A172 (cell line): ENCODE measurements at places on chromosomes 3 and 15.

GRCh38 chr3:189311521-189311920 lies 139.8 kb downstream of the TPRG1 start:
- no peak for DNase-seq

GRCh38 chr15:31004220-31004733 lies 12.8 kb upstream of the MTMR10 start:
- no peak for DNase-seq

DNA sequence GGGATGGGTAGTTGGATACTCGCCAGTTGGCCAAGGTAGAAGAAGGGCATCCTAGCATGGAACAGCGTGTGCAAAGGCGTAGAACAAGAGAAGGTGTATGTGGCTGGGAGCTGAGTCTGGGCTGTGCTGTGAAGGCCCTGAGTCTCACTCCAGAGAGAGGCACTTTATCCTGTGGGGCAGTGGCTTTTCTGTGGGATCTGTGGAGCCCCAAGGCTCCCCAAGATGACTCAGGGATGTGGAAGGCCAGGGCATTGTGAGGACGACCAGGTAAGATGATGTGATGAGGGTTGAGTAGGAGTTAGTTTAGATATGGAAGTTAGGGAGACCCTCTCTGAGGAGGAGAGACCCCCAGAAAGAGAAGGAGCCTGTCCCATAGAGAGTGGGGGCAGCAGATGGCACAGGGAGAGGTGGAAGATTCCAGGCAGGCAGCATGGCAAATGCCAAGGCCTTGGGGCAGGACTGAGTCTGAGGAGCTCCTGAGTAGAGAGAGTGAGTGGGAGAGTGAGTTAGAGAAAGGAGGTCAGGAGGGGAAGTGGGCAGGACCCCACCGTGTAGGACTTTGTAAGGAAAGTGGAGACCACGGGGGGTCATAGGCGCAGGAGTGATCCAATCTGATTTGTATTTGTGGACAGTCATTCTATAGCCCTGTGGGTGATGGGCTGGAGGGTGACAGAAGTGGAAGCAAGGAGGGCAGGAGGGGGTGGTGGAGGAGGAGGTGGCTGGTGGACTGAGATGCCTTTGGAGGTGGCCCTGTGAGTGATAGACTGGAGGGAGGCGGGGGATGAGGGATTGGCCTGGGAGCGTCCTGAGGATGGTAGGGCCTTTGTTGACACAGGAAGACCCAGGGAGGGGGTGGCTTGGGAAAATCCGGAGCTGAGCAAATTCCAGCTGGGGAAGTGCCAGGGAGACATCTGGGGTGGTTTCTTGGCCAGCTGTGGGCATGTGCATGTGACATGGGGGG lies 50.3 kb downstream of the FBLN2 start:
- DNase-seq = peak; percentile 96

DNA sequence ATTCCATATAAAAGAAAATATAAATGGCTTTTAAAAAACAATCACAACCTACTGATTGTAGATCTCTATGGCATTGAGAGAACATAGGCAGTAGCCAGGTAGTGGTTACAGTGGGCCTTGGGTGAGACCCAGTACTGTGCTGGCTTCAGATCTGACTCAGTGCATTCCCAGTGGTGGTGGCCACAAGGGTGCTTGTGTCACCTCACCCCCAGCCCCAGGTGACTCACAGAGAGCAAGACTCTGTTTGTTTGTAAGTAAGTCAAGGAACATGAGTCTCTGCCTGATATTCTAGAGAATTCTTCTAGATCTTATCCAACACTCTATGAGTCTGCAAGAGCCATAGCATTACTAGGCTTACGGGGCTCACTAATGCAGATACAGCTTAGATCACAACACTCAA lies 118.8 kb upstream of the AZI2 start:
- no peak for DNase-seq

GRCh38 chr3:178479446-178479845 lies 56.8 kb upstream of the KCNMB2 start:
- DNase-seq = no peak

- DNase-seq = no peak
Measured at GRCh38 chr3:149673393-149673792, 15.6 kb upstream of the WWTR1 start.

DNA sequence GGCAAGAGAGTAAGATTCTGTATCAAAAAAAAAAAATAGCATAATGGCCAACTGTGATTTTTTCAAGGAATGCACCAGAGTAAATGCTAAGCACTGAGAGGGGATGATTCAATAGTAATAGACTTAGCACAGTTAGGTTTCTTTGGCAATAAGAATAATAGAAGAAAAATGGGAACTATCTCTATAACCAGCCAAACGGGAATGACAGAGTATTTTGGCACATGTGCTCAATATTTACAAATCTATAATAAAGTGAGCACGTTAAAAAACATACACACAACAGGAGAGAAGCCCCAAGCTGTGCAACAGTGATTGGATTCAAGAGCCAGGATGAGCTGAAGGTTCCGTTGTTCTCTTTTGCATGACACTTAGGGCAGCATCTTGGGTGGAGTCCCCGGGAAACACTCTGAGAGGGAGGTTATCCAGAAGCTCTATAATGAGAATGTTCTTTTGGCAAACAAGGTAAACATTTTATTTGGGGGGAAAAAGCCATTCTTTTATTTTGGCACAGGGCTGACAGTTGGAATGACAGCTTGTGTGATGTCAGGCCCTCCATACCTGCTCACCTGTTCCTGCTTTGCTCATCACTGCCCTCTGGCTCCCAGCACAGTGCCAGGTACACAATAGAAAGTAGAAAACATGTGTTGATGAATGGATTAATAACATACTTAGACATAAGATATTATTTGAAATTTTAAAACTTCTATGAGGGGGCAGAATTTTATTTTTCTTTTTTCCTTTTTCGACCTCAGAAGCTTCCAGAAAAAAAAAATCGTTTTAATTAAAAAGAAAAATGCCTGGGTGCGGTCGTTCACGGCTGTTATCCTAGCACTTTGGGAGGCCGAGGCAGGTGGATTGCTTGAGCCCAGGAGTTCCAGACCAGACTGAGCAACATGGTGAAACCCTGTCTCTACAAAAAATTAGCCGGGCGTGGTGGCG lies 44.0 kb upstream of the MUC4 start:
- DNase-seq = no peak

GRCh38 chr3:196624067-196624790 lies 15.3 kb upstream of the NRROS start:
- DNase-seq = no peak

DNA sequence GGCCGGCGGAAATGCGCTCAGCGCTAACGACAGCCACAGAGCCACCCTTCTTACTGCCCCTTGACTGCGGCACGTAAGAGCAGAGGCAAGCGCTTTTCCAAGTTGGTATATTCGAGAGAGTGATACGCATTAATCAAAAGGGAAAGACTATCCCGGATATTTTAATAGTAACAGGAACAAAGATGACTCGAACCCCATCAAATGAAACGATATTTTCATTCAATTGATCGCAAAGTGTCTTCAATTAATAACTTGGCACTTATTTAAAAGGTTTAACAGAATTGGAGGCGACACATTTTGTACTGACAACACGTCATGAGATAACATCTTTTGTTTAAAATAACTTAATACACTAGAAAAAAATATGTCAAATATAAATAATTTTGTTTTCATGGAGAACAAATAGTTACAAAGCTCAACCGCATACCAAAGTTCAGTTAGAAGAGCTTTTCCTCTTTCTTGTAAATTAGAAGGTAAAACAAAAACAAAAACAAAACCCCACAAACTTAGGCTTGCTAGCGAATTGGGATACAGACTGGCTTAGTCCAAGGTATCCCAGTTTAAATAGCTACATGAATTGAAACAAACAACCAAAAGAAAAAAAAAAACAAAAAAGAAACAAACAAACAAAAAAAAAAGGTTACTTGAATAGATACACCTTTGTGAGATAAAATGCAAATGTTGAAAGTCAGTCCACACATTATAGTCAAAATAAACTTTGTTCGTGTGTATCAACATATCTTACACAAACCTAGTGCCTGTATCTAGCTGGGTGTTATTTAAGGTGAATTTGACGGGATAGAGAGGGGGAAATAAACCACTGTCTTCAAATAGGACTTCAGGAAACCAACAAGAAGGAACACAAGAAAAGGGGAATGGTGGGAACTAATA lies 10.2 kb downstream of the SHOX2 start:
- no peak for DNase-seq

DNA sequence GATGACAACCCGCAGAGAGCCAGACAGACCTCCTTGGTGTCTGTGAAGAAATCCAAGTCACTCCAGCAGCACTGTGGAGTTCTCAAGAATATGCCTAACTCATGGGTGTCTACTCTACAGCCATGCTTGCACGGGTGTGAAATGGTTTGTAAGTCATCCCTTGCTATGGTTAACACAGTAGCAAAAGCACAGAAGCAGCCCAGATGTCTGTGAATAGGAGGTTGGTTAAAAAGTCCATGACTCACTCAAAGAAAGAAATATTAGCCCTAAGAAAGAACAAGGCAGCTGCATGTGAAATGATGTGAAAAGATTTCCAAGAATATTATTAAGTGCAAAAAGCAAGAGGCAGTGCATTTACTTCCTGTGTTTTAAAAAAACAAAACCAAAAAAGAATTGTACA lies 12.1 kb upstream of the LIMD1 start:
- DNase-seq = no peak

GRCh38 chr15:47987461-47987860 lies 133.3 kb upstream of the SLC24A5 start:
- DNase-seq = no peak

GRCh38 chr15:70034141-70034540 lies 63.6 kb downstream of the TLE3 start:
- DNase-seq = no peak

DNA sequence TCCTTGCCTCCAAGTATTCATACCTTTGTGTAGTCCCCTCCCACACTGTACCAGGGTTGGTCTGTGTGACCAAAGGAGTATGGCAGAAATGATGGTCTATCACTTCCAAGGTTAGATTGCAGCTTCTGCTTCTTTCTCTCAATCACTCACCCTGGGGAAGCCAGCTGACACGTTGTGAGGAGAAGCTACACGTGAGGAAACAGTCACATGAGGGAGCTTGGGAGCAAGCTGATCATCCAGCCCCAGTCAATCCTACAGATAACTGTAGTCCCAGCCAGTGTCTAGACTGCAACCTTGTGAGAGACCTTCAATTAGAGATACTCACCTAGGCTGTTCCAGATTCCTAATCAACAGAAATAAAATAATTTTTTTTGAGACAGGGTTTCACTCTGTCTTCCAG lies 6.2 kb upstream of the ZNF774 start:
- DNase-seq = no peak

DNA sequence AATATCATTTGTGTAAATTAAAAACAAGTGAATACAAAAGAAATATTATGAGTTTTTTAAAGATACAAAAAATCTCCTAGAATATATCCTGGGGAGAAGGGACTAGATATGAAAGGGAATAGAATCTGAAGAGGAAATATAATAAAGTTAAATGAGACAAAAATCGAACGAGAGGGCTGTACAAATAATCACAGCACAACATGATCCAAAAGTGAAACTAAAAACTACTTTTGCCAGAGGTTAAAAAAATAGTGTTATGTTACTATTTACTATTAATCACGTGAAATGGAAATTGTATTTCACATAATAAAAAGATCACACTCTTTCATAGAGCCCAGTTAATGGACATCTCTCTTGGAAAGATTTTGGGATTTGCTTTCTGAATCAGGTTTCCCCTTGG lies 28.6 kb downstream of the CGGBP1 start:
- no peak for DNase-seq

GRCh38 chr3:143634991-143635390 lies 213.3 kb downstream of the SLC9A9 start:
- no peak for DNase-seq

- no peak for DNase-seq
Measured at GRCh38 chr3:159749406-159749805, 239.2 kb upstream of the IL12A start.

DNA sequence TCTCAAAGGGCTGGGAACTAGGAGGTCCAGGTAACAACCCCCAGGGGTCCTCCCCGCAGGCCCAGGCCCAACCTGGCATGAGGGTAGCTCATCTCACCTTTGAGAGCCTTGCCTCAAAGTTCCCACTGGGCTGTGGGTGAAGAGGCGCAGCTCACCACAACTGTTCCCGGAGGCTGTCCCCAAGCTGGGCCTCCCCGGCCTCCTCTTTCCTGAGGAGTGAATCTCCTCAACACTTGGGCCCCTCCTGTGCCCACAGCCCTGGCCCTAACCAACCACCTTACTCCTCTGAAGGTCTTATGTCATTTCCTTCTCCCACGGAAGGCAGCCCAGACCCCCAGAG lies 27.5 kb upstream of the CORO2B start:
- no peak for DNase-seq

DNA sequence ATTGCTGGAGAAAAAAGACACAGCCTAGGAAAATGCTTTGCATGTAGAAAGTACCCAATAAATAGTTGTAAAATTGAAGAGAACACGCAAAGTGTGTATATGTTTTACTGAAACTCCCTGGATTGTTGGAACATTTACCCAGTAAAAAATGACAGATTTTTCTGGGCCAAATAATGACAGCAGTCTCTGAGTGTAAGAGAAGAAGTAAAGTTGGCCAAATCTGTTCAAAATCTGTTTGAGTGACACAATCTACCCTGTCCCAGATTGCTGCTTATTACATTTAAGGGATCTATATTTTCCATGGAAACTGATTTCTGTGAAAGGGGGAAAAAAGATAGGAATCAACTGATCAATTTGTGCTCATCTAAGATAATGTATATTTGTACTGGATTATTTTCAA lies 267.9 kb downstream of the TUSC7 start:
- no peak for DNase-seq

DNA sequence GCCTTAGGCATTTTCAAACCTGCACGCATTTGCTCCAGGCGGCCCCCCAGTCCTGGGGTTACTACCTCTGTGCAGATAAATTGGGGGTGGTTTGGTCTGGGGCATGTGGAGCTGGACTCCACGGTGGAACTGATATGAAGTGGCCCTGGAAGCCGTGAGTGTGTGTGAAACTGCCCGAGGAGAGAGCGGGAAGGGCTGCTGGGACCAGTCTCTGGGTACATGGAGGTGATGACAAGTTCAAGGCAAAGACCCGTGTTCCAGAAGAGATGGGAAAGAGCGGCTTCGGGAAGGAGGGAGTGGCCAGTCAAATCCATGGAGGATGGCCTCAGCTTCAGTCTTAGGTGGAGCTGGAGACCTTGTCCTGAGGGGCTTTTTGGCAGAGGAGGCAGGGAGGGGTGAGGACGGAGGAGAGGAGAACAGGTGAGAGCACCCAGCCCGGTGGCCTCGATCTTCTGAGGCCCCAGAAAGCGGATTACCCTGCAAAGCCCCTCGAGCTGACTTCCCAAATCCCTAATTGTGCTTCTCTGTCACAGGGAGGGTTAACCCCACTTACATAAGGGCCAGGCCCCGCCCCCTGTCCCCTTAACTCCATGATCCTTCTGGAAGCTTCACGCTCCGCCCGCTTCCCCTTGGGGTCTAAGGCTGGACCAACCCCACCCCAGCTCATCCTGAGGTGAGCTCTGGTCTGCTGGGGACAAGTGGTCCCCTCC lies 1.9 kb upstream of the NR2E3 start:
- no peak for DNase-seq

GRCh38 chr3:128464188-128464587 lies 2.5 kb downstream of the DNAJB8 start:
- no peak for DNase-seq

GRCh38 chr15:58513726-58514336 lies 82.0 kb downstream of the LIPC start:
- DNase-seq = no peak
